Aorta (tissue), 5 donors: ENCODE measurements at places on chromosomes 2 and 18. TPM values are rescaled to one million over a fixed set of nuclear protein-coding genes. Genes with fewer than 3 reads are reported as not detected.

Gene APCDD1
- 7.6 TPM for total RNA-seq

Gene NFU1
- total RNA-seq, result 45.3 TPM

DNA sequence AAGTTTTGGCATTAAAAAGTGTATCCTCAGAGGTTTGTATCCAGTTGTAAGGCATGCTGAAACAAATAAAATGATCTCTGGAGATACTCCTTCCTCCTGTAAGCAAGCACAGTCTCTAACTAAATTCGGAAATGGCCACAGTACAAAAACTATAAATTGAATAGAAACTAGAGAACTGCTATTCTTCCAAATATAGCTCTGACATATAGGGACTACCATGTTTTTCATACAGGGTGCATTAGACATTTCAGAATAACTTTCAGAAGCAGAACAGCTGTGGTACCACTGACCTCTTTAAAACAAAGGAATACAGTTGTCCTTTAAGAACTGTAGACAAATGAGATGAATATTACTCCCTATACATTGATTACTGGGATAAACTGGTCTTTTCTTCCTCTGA, 568.5 kb downstream of the ARHGAP15 start:
- DNase-seq, result no peak

DNA sequence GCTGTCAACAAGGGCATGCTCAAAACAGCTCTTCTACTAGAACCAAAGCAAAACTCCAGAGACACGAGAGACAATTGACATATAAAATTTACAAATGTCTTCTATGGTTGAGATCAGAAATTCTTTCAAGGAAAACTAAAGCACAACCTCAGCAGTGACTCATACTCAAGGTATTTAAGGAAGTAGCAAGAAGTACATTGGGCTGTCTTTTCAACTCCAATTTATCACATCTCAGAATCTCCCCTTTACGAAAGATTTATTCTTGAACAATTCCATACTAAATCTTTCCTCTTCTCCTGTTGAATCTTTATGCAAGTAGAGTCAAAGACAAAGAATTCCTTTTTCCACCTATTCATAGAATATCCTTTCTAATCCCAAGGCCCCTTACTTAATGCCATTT, 324.0 kb downstream of the IRS1 start:
- DNase-seq, result no peak

DNA sequence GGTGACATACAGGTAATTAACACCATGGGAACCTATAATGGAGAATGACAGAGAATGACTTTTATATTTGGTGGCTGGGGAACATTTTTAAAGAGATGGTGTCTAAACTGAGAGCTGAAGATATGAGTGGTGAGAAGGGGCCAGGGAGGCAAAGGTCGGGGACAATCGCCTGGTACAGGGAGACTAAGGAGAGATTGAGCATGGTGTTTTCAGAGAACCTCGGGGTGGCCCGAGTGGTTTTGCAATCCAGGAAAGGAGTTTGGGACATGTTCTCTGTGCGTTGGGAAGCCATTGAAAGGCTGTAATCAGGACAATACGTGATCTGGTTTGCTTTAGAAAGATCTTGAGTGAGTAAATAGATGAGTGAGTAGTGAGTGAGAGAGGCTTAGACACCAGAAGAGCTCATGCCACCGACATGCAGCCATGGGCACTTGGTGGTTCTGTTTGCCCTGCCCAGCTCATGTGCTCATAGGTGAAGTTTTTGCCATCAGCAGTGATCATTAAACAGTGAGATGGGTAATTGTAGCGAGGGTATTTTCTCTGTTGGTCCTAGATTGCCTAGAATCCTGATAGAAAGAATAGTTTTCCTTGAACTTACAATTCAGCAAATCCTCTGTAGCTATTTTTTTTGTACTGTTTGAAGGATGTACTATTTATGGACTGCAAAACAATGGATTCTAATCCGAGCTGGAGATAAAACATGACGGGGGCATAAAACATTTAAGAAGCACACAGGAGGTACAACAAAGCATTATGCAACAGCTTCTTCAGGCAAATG, 114.7 kb downstream of the SH3RF3 start:
- no peak for DNase-seq

Gene VIT
- total RNA-seq, result 10.0 TPM

DNA sequence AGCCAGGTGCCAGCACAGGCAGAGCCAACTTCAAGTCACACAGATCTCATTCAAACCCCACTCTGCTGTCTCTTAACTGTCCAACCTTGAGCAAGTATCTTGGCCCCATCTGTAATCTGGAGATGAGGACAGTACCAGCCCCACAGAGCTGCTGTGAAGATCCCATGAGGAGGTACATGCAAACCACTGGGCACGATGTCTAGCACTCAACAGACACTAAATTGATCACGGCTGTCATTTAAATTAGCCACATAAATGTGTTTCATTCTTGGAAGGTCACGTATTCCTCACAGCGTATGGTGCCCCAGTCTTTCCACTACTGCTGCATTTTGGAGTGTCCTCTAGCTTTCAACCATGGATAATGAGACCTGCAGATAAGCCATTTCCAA, 167.6 kb upstream of the ID2 start:
- DNase-seq, result no peak

DNA sequence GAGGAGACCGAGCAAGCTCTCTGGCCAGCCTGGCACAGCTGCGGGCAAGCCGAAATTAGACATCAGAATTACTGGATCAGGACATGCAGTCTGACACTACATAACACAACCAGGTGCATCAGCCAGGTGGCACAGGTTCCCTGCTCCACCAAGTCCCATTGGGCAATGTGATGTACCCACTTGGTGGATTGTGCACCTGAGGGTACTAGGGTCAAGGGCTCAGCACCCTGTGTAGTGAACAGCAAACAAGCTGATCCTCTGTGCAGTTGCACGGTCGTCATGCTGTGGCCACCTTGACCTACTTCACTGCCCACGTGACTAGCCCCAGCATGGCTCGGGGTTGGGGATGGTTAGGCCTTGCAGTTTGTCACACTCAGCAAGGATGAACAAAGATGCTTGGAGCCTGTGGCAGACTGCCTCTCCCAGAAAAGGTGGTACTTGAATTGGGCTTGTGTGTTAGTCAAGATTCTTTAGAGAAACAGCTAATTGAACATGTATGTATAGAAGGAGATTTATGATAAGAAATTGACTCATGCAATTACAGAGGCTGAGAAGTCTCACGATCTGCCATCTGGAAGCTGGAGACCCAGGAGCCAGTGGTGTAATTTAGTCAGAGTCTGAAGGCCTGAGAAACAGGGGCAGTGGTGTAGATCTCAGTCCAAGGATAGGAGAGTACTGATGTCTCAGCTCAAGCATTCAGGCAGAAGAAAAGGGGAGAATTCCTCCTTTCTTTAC, 71.4 kb upstream of the TMEM87B start:
- no peak for DNase-seq

Gene CXCR1
- 1.8 TPM for total RNA-seq

Gene HAAO
- total RNA-seq, result 29.1 TPM

DNA sequence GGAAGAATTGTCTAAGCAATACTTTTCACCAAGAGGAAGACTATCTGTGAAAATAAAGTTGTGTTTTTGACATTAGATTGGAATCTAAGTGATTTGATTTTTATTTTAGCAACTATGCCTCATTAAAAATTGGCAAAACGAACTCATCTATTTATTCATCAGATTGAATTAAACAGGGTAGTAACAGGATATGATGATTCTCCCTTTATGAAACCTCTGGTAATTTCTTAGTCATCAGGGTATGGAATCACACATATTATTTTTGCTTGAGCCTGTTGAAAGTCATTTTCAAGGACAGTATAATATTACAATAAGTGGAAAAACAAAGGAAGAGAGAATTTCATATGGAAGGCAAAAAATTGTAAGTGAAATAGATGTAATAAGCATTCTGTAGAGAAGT, 22.0 kb downstream of the ZNF804A start:
- DNase-seq, result no peak

GRCh38 chr2:215668378-215668775, 232.5 kb upstream of the FN1 start:
- DNase-seq, result peak; percentile 40

- DNase-seq, result no peak
Observed at GRCh38 chr2:85806358-85807118, 52.7 kb downstream of the ATOH8 start.

DNA sequence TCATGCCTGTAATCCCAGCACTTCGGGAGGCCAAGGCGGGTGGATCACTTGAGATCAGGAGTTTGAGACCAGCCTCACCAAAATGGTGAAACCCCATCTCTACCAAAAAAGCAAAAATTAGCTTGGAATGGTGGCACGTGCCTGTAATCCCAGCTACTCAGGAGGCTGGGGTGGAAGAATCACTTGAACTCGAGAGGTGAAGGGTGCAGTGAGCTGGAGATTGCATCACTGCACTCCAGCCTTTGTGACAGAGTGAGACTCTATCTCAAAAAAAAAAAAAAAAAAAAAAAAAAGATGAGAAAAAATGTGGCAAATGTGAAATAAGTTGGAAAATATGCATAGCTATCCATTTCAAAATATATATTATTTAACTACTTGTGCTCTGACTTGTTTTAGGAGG, 65.0 kb downstream of the KCNS3 start:
- no peak for DNase-seq

DNA sequence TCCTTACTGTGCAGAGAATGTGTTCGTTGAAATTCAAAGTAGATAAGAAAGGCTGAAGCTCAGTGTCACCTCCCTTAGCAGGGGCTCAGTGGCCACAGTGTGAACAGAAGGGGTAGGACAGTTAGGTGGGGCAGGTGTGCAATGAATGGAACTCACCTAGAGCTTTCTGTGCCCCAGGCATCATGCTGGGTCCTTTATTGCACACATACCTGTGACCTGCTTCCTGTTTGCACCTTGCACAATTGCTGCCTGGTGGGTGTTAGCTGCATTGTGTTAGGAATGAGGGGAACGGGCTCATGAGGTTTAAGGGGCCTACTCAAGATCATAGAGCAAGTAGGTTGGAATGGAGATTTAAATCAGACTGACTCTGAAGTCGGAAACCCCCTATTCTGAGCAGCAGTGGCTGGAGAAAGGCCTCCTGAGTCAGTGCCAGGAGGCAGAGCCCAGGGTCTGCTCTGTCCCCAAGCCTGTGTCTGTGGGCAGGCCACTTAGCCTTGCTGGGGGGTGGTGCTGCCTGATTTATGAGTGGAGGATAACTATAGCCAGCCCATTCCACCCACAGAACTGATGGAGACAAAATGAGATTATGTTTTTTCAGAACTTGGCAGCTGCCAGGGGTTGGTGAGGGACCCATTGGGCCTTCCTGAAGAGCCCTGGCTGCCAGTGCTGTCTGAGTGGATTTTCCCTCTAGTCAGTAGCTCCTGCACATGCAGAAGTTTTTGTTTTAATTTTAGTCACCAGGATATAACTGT, 76.2 kb downstream of the NPAS2 start:
- no peak for DNase-seq

DNA sequence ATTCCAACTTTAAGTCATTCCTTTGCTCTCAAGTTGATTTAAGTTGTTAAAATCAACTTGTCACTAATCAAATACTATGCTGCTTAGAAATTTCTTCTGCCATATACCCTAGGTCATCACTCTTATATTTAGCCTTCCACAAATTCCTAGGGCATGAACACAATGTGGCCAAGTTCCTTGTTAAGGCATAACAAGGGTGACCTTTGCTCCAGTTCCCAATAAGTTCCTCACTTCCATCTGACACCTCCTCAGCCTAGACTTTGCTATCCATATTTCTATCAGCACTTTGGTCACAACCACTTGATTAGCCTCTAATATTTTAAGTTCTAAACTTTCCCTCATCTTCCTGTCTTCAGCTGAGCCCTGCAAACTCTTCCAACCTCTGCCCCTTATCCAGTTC, 9.9 kb upstream of the TMEM37 start:
- no peak for DNase-seq

Gene RUFY4
- 0.45 TPM for total RNA-seq

DNA sequence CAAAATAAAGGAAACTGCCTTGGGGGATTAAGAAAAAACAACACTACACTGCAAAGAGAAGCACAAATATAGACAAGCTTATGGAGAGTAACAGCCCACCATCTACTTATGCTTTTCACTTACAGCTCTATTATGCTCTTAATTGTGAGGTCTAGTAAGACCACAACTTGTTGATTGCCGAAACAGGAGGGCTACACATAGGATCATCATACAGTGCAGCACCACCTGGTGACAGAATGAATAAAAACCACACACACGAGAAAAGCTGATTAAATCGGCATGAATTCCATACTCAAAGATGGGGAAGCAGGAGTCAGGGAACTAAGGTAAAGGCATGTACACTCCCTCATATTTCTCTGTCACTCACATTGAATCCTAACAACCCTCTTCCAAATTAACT, 259.2 kb downstream of the IKZF2 start:
- DNase-seq, result no peak

DNA sequence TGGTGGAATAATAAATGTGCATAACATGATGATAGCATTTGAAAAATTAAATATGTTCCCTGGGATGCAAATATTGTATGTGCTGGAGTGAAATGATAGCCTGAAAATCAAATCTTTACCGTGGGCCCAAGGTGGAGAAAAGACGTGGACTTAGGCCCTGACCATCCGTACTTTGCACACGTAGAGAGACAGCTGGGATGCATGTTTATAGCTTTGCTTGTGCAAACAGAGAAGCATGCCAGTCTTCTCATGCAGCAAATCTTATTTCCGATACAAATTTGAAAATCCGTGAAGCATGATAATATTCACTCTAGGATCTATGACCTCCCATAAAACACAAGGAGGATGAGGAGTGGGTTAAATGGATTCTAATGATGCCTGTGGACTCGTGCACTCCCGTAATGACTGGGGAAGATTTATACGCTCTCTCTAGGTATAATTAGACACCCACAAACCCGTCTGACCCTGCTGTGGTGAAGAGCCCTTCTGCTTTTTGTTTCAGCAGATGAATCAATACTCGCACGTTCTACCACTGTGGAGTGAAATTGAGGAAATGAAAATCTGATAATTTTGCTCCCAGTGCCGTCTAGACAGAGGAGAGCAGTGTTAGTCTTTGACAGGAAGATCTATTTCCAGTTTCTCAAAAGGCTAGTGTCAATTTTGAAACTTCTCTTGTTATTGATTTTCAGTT, 810.3 kb upstream of the SALL3 start:
- DNase-seq, result no peak

- no peak for DNase-seq
Observed at GRCh38 chr18:77198663-77199062, 51.0 kb upstream of the GALR1 start.

DNA sequence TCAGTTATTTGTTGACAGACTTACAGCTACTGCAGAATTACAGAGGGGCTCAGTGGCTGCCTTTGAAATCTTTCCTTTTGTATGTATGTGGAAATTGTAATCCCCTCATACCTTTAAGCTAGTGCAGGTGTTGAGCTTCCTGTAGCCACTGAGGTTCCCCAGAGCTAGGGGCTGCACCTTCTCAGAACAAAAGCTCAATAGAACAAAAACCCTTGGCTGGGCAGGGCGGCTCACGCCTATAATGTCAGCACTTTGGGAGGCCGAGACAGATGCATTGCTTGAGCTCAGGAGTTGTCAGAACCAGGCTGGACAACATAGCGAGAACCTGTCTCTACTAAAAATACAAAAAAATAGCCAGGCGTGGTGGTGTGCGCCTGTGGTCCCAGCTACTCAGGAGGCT, 41.3 kb upstream of the CHMP1B start:
- DNase-seq, result no peak
